Lower leg skin (tissue), 4 donors: ENCODE measurements at places on chromosomes 13 and 19. TPM values are rescaled to one million over a fixed set of nuclear protein-coding genes. Genes with fewer than 3 reads are reported as not detected.

Gene ZNF575
- not detected for total RNA-seq

Gene ANKLE1
- 0.30 TPM for total RNA-seq

Gene GATAD2A
- total RNA-seq = 80.6 TPM

Gene KIR2DL4
- not detected for total RNA-seq

Gene RAB3A
- total RNA-seq = 0.91 TPM

Gene HTR2A
- 0.06 TPM for total RNA-seq

Gene MEIS3
- total RNA-seq = 8.5 TPM

- no peak for DNase-seq
Observed at GRCh38 chr19:45782820-45783785, 813 bp upstream of the DMPK start.

- DNase-seq = no peak
Observed at GRCh38 chr19:39136225-39136940, 10.8 kb downstream of the PAK4 start.

DNA sequence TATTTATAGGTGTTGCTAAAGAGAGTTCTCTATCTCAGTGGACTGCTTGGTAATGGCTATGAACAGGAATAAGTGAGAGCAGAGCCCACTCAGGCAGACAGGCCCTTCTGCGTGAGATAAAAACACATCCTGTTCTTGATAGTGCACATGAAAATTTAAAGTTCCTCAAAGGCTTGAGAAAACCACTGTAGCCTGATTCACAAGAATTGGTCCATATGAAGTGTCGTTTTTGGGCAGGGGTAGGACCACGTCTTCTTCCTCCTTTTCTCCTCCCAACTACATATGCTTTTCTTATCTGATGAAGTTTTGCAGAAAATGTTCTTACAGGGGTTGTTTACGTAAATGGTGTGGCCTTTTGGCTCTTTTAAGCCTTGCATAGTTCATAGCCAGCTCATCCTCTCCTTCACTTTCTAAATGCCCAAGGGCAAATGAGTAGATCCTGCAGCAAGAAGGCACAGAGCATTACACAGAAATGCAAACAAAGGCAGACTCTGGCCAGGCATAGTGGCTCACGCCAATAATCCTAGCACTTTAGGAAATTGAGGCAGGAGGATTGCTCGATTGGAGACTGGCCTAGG lies 53.8 kb downstream of the RNF6 start:
- DNase-seq = no peak

DNA sequence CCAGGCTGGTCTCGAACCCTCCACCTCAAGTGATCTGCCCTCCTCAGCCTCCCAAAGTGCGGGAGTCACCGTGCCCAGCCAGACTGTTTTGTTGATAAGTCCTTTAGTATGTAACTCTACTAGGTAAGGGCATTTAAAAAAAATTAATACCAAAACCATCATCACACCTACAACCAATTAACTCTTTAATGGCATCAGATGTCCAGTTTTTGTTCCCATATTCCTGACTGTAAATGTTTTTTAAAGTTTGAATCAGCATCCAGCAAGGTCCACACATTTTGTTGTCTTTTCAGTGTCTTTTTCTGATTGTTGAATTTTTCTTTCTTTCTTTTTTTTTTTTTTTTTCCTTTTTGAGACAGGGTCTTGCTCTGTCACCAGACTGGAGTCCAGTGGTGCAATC lies 5.6 kb downstream of the FCGRT start:
- DNase-seq = no peak

- DNase-seq = no peak
Observed at GRCh38 chr19:34832581-34833112, 59.6 kb upstream of the ZNF599 start.

GRCh38 chr13:27182054-27182453 lies 10.4 kb upstream of the USP12 start:
- DNase-seq = no peak

- no peak for DNase-seq
Observed at GRCh38 chr19:16739546-16739945, 19.9 kb downstream of the NWD1 start.

DNA sequence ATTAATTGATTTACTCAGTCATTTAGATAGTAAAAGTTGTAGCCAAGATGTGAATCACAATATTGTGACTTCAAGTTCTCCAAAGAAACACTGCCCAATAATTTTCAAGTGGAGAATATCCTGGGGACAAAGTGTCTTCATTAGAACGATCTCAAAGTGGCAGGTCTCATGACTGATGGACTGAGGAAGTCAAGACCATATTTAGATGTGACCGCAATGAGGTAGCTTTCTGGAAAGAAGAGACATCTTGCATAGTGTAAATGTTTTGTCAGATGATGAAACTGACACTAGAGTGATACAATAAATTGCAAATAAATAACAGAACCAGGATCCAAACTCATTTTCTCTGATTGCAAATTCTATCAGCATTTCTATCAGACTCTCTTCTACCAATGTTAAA lies 1476.9 kb downstream of the EFNB2 start:
- DNase-seq = no peak

- no peak for DNase-seq
Observed at GRCh38 chr13:52414051-52414450, 8.1 kb upstream of the THSD1 start.

GRCh38 chr13:41610404-41610803 lies 153.1 kb downstream of the RGCC start:
- DNase-seq = no peak
